ENCODE measurements at places on chromosomes 12 and 14. TPM values are rescaled to one million over a fixed set of nuclear protein-coding genes. Genes with fewer than 3 reads are reported as not detected.

HHIPL1 gene
- 0.10 TPM for total RNA-seq

RIC8B gene
- 11.6 TPM for total RNA-seq

PLEKHD1 gene
- total RNA-seq, result 0.13 TPM

GPR84 gene
- total RNA-seq, result 0.18 TPM

C14orf39 gene
- total RNA-seq, result not detected

SIX1 gene
- total RNA-seq, result 1.4 TPM

GUCY2C gene
- not detected for total RNA-seq

PRR13 gene
- 246 TPM for total RNA-seq

CLEC1B gene
- not detected for total RNA-seq

TBPL2 gene
- total RNA-seq, result not detected

RFLNA gene
- total RNA-seq, result not detected

THAP2 gene
- total RNA-seq, result 6.4 TPM
